ENCODE measurements at places on chromosomes 3 and 15.

DNA sequence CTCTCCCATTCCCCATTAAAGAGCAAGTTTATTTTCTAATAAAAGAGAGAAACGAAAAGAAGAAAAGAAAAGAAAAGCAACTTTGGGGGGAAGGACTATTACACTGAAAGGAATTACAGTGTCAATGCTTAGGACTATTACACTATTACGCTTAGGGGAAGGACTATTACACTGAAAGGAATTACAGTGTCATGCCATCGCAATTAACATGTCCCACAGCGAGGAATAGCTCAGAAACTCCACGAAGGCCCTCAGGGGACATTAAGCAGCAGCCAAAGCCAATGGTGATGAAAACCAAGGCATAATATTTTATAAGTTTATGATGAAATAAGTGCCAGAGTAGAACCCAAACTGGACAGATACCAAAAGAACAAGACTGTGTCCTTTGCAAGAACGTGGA is 22.1 kb upstream of the DET1 start:
- no peak for DNase-seq

DNA sequence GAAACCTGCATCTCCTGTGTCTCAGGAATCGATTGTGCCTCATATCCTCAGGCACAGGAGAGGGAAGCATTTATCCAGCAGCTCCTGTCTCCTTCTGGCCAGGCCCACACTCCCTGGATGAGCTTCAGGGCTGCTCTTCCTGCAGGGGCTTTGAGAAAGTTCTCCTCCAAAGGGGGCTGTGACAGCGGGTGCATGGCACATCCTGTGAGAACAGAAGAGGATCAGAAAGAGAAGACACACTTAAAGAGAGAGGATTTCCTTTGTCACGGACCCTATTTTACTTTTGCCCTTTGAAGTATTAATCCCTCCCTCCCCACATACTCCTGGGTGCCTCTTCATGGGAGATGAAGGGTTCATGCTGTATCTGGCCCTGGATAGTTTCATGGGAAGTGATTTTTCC is 46.0 kb downstream of the MFSD1 start:
- DNase-seq = no peak

GRCh38 chr3:102063572-102063971 is 214.3 kb downstream of the NFKBIZ start:
- DNase-seq = no peak

DNA sequence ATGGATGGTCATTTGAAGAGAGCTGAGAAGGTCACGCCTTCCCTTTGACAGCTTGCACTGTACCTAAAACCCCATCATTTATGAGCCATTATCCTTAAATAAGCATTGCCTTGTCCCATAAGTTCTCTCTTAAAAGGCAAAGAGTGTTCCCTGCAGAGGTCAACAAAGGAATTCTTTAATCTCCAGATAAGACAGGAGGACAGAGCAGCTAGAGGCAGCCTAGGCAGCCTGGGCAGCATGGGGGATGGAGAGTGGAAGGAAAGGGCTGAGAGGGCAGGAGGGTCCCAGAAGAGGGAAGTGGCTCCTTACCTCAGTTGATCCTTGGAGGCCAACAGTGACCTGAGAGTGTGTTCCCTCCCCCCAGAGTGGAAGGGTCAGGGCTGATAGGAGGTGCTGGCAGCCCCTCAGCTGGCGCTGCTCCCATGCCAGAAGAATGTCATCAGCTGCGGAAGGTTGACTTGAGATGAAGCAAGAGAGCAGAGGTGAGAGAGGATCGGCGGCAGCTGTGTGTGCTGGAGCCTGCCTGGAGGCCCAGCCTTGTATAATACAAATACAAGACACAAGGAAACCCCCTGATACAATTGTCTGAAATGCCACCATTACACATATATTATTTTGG is 12.8 kb downstream of the KBTBD13 start:
- no peak for DNase-seq

DNA sequence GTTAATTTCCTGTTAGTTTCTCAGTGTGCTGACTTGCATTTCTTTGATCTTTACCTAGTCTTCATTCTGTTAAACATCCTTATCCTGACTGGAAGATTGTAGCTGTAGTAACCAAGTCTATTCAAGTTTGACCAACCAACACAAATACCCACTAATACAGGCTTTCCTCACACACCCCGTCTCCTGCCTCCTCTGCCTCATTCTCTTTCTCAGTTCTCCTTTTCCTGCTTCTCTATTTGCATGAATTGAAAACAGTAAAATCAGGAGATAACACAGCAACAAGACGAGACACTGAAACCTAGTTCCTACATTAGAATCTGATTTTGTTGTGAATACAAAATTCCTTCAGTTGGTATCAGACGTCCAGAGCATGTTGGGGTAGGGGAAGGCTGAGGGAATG is 116.9 kb upstream of the ARPP21 start:
- no peak for DNase-seq

GRCh38 chr15:57384024-57384423 is 7.7 kb downstream of the CGNL1 start:
- DNase-seq = no peak

GRCh38 chr15:47266566-47266965 is 450.7 kb upstream of the SEMA6D start:
- no peak for DNase-seq

DNA sequence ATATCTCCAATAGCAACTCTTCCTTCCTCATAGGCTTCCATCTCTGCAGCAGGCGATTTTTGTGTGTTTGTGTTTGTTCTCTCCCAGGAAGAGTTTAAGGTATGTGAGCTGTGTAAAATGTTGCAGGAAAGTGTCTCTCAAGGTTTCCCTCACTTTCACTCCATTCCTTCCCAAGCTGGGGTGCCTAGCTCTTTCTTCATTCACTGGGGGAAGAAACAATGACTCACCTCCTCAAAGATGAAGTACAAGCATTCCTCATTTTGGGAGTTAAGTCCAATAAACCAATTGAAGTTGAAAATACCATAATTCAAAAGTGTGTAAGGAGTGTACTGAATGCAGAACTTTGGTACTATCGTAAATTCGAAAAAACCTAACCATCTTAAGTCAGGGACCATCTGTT is 422.7 kb upstream of the CFAP20DC start:
- no peak for DNase-seq

GRCh38 chr3:50396502-50396901 is 37.2 kb upstream of the TMEM115 start:
- no peak for DNase-seq

DNA sequence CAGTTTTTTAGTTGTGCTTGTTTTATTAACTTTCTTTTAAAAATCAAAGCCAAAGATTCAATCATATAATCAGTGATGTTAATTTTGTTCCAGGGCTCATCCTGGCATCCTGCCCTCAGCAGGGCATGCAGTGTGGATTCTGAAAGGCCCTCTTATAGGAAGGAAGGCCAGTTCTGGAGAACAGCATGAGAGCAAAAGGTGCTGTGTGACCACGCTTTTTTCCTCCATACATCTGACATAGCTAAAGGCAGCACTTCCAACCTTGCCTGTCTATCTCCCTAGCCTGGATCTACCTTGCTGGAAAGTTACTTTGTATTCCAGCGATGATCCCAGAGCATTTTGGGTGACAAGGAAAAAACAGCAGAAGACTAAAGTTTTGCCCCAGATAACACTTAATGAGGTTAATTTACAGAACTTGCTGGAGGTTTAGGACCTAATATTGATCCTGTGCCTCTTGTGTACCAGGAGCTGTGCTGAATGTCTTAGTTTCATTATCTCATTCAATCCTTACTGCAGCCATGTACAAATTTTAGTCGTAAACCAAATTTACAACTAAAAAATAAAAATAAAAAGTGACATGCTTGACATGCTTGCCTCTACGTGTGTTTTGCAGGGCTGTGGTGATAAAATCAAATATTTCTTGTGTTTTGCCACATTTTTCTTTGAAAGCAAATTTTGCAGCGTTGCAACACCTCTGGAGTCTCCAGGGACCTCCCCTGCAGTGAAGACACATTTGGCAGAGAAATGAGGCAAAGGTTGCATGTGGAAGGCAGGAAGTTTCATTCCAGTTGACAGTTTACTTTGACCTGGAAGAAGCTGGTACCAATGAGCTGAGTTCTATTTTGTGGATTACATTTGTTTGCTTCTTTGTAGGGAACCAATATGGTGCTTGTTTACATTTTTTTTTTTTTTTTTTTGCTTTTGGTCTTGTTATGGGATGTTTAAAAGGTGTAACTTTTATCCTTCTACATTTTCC is 13.2 kb downstream of the IL1RAP start:
- DNase-seq = no peak

DNA sequence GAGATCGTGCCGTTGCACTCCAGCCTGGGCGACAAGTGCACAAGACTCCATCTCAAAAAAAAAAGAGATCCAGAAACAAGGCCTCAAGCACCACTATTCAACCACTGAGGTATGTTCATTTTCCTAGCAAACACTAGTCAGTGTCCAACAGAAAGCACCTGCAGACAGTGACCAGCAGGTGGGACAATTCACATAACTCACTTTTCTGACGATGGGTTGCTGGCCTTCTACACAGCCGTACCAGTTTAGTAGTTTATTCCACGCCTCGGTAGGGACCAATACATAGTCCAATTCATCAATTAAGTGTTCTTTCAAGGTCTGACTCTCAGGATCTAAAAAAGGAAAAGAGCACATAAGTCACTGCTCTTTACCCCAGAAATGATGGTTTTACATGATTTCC is 12.4 kb downstream of the USP4 start:
- DNase-seq = no peak

DNA sequence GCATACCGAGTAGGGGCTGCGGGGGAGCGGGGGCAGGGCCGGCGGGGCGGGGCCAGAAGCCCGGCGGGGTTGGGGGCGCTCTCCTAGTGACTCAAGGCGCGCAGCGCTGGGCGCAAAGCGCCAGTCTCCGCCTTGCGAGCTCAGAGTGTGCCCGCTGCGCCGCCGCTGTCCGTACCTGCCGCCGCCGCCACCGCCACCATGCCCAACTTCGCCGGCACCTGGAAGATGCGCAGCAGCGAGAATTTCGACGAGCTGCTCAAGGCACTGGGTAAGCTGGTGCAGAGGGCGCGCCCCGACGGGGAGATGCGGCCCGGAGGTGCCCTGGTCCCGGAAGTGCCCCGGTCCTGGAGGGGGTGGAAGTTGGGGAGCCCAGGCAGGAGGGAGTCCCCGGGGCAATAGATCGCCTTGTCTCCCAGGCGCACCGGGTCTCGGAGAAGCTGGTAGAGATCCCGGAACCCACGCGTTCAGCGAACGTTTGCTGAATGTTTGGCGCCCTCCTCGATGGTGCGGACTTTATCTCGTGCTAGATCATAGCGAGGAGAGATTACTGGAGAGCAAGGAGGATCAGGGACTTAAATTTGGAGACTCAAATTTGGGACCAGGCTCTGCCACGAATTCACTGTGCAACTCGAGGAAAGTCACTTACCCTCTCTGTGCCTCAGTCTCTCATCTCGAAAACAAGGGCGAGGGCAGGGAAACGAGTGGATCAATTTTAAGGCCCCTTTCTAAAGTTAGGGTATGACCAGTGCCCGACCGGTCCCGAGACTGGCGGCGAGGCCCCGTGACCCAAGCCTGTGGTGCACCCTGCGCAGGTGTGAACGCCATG is at the start of gene CRABP1:
CRABP1 (plus strand) TSS at position 123 of the 826 bp plus-strand sequence; CDS start at position 199, 76 bp downstream.
- DNase-seq = no peak

DNA sequence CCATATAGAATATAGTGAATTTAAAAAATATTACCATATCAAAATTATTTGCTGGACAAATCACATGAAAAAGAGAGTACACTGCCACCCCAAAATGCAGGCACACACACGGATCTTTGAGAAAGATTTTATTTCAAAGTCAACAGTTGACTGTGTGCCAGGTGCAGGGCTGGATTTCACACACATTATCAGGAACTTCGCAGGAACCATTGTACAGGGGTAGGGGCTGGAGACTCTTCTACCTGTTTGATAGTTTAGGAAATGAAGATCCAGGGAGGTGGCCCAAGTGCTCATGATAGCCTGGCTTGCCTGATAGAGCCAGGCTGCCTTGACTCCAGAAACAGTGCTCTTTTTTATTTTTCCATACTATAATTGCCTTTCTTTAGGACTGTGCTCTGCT is 54.2 kb downstream of the IL1RAP start:
- no peak for DNase-seq

DNA sequence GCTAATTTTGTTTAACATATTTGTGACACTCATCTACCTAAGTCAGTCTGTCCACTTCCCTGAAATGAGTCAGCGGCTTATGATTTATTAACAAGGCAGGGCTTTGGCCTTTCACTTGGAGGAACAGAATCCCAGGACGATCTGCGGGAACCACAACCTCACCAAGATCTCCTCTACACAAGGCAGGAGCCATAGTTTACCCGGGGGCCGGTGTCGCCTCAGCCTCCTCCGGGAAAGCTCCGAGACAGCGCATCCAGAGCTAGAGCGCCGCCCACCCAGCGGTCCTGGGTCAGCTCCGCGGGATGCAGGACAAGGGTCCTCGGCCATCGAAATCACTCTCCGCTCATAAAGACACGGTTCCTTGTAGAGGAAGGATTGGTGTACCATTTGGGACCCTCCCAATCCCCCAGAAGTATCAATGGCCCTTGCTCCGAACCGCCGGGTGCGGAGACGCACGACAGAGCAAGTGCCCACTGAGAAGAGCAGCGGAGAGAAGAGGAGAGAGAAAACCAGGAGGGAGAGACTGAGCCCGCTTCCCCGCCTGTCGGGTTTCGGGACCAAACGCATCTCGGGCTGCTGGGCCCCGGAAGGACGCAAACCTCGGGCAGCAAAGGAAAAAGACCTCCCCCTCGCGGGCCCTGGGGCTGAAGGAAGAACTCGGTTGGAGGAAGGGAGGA is 13.1 kb upstream of the ALCAM start:
- no peak for DNase-seq

- DNase-seq = no peak
These were observed 229.2 kb downstream of the ZNF621 start for GRCh38 chr3:40753951-40754350.

- no peak for DNase-seq
These were observed 117.8 kb downstream of the OXNAD1 start for GRCh38 chr3:16382845-16383244.

DNA sequence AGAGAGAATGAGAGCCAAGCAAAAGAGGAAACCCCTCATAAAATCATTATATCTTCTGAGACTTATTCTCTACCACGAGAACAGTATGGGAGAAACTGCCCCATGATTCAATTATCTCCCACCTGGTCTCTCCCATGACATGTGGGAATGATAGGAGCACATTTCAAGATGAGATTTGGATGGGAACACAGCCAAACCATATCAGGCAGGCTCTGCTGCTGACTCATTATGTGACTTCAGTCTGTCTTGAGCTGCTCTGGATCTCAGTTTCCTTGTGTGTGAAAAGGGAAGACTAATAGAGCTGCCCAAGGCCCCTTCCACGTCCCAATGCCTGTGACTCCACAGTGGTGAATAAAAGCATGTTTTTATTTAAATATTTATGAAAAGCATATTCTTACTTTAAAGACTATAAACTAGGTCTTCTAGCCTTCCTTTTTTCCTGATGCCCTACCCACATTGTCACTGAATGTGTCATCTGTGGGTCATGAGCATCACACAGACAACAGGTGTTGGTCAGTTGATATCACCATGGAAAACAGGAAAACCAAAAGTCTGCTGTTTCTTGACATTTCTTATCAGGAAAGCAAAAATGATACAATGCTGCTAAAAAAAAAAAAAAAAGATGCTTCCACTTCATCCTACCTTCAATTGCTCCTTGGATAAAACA is 96.0 kb upstream of the PPP2R3A start:
- no peak for DNase-seq

DNA sequence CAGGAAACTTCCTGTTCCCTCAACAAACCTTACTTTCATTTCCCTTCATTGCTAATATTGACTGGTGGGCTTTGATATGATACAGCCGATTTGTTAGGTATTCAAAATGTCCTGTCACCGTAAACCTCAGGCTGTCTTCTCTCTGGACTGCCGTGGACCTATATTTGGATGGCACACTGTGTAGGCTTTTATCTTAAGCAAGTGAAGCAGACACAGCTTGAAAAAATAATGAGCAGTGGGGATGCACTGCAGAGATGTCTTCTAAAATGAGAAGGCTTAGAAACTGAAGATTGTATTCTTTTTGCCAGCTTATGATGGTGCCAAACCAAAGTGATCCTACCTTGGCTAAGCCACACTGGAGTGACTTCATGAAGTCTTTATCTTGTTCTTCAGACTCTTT is 266.3 kb downstream of the NR1D2 start:
- DNase-seq = no peak

Measured in activated naive CD8-positive, alpha-beta T cell treated with anti-CD3 and anti-CD28 coated beads, Interleukin-2, amount 50 U/mL, for 16 hours (primary cell).